ENCODE measurements at places on chromosomes 16 and 17.

- DNase-seq: no peak
Observed at GRCh38 chr17:15663176-15663575, 20.9 kb downstream of the TRIM16 start.

DNA sequence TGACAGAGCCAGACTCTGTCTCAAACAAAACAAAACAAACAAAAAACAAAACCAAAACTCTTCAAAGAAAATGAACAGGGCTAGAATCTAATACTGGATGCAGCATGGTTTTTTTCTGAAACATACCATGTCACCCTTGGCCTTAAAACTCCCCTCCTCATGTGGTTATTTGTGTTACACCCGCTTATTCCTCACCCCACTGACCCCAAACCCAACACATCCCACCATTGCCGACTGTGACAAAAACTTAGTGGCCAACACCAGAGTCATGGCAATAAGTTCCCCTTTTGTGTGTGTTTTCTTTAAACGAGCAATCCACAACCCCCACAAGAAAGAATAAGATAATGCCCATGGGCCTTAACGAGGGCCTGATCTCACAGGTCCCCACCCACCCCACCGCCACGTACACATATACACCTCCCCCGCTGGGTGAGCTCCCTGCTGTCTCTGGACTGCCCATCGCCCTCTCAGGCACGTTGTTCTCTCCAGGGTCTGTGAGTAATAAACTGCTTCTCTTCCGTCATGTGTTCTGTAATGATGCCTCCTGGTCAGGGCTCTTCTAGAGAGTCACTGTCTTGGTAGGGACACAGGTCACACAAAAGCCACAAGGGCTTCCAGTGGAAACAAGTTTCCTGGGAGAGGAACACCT is 16.8 kb upstream of the ENGASE start:
- no peak for DNase-seq

DNA sequence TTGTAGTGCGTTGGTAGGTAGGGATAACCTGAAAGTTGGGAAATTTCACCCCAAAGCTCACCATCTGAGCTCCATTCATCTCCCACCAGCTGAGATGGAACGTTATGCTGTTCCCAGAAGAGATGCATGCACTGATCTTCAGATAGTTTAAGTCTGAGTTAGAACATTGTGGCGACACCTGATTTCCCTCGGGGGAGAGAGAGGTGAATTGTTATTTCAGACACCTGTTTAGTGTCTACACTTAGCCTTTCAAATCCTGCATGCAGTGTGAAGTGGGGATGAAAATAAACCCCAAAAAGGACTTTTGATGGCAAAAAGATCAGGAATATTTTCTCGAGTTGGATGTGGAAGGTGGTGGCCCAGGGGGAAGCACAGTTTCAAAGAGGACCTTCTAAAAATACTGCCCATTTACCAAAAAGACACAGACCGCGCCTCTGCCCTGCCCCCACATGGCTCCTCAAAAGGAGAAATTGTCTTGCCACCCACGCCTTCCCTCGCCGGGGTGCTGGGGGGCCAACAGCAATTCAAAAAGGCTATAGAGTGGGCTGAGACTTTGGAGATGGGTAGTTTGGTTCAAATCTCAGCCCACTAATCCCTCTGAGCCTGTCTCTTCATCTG is 11.4 kb downstream of the CIITA start:
- DNase-seq: no peak

DNA sequence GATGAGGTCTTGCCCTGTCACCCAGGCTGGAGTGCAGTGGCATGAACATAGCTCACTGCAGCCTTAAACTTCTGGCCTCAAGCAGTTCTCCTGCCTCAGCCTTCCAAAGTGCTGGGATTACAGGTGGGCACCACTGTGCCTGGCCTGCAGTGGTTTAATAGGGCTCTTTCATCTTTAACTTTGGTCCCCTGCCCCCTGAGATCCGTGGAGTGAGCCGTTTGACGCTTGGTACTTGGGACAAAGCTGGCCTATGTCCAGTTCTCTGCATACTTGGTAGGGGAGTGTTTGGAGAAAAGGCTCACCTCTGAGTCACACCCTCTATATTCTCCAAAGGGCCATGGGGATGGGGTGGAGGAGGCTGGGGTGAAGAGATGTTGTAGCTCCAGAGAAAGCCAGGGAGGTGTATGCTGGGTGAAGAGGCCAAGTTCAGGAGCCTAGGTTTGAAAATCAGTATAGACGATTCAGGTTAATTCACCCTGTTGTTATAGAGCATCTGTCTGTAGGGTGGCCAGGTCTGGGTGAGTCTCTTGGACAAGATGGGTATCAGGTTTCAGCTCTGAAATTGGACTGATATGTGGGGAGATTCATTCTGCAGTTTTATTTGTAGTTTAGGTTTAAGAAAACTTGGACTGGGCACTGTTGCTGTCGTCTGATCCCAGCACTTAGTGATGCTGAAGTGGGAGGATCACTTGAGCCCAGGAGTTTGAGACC is 17.6 kb downstream of the ABCC1 start:
- no peak for DNase-seq

- DNase-seq: no peak
Observed at GRCh38 chr17:21287703-21288449, 3.4 kb downstream of the MAP2K3 start.

- DNase-seq: peak; percentile 26
Observed at GRCh38 chr17:40499551-40500189, 1.8 kb downstream of the TNS4 start.

GRCh38 chr17:66762276-66762675 is 72.6 kb upstream of the CACNG5 start:
- DNase-seq: no peak

GRCh38 chr17:78618264-78619066 is 41.3 kb upstream of the DNAH17 start:
- no peak for DNase-seq

GRCh38 chr16:74281300-74281699 is 15.3 kb upstream of the PSMD7 start:
- DNase-seq: no peak

DNA sequence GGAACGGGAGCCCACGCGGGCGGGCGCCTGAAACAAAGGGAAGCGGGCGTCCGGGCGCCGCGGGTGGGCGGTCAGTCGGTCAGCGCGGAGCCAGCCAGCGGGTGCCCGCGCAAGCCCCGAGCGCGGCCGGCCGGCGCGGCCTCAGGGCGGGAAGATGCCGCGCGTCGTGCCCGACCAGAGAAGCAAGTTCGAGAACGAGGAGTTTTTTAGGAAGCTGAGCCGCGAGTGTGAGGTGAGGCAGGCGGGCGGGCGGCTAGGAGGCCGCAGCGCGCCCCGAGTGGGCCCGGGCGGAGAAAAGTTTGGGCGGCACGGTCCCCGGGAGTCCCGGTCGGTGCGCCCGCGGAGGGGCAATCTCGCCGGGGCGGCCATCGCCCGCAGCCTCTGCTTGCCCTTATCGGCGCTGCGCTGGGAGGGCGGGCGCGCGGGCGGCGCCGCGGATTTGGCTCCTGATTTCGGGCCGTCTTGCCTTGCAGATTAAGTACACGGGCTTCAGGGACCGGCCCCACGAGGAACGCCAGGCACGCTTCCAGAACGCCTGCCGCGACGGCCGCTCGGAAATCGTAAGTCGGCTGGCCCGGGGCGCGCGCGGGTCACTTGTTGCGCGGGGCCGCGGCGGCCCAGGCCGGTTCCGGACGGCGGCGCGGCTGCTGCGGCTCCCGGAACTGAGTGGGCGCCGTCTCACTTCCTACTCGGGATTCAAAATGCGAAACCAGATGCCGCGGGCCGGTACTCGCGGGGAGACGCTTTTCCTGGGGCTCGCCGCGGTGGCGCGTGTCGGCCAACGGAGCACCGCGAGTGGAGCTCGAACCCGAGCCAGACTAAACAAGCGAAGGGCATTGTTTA is 526 bp downstream of the CBFB start:
- DNase-seq: no peak
